Fibroblast of mammary gland (primary cell): ENCODE measurements at places on chromosomes 12 and 14.

DNA sequence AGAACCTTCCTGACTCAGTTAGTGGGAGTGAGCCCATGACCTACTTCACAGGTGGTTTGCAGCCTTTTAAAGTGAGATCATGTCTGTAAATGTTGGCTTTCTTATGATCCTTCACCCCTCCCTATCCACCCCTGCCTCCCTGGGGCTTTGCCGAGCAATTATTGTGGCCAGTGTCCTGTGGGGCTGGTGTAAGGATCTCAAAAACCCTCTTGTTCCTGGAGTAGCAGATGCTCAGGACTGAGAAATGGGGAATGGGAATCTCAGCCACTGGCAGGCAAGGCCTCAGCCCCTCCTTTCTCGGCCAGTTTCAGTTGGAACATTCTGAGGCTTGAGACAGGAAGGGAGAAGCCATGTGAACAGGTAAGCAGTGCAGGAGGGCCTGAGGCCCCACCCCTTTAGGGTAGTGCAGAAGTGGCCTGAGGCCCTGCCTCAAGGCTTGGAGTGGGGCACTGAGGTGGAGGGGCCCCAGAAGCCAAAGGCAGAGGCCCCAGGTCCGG lies 53.8 kb downstream of the PLEKHG3 start:
- peak; percentile 39 for DNase-seq

- peak; percentile 72 for DNase-seq
Observed at GRCh38 chr14:50773632-50774541, 57.1 kb downstream of the NIN start.

DNA sequence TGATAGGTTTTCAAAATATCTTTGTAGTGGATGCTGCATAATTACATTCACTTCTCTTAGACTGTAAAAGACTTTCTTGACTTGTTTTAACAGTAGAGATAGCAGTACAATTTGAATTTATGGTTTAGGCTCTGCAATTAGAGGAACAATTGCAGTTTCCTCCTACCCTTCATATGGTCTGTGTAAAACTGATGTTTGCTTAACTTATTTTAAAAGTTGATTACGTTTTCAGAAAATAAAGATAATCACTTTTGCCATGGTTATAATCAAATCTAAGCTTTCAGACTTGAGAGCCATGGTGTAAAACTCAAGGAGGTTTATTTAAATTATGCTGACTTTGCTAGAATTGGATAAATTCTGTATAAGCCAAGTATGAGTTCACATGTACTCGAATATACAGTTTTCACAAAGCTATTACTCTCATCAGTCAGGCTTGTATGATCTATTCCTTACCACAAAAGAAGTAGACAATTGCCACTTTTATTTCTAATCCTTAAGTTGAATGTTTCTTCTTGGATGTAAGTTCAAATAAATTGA lies 2.5 kb upstream of the MAPK1IP1L start:
- no peak for DNase-seq

DNA sequence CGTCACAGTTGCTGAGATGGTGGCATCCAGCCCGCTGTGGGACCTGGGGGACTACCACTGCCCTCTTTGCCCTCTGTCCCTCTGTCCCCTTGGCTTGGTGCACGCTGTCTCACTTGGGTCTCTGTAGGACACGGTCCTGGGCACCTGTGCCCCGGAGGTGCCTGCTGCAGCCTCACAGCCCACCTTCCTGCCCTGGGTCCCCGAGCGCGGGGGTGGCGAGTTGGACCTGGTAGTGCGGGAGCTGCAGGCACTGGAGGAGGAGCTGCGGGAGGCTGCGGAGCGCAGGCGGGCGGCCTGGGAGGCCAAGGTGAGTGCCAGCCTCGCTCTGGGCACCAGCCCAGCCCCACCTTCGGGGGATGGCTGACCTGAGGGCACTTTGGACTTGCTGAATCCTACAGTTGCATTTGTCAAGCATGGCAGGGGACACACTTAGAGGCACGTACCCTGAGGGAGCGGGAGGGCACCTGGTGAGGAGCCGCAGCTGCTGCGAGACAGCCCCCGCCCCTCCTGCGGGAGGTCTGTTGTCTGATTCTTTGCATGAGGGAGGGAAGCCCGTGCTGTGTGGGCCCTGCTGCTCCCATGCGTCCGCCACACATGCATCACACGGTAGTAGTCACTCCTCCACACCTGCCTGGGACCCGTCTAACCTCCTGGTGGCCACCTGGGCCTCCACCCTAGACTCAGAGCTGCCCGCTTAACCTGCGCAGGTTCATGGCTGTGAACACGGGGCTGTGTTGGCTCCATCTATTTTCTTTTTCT lies 6.8 kb downstream of the TEDC1 start:
- DNase-seq = no peak

- no peak for DNase-seq
Observed at GRCh38 chr12:1691123-1692007, 495 bp downstream of the ADIPOR2 start.

DNA sequence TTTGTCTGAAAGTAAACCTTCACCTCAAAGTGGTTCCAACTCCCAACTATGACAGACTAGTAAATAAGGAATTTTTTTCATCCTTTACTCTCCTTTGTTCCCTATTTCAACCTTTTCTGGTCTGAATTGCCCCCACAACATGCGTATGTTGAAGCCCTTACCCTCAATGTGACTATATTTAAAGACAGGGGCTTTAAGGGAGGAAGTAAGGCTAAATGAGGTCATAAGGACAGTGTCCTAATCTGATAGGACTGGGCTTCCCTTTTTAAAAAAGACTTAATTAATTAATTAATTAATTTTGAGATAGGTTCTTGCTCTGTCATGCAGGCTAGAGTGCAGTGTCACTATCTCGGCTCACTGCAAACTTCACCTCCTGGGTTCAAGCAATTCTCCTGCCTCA lies 86.3 kb downstream of the VCPKMT start:
- no peak for DNase-seq
